Trophoblast cell (in vitro differentiated cells and primary cell): ENCODE measurements at places on chromosomes 16 and 17.

- DNase-seq = no peak
- H3K27ac ChIP-seq = no peak overlapping the region
- H3K4me3 ChIP-seq = no peak overlapping the region
- H3K4me1 ChIP-seq = no peaks in the 10 kb centered on the region
These were observed 232.3 kb upstream of the PMFBP1 start for GRCh38 chr16:72404299-72404698.

DNA sequence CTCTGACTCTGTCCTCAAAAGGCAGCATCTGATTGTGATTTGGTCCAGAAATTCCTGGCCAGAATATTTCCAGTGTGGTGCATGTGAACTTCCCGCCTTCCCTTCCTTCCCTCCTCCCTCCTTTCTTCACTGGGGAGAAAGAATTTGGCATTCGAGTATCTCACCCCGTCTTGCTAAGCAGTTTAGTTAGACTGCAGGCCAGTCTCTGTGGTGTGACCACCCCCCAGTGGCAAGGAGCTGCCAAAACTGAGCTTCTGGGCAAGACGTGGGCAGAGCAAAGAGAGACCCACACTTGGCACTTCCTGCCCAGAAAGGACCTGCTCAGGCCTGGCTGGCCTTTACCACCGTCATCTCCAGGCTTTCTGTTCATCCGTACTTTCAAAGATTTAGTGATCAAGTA, 36.4 kb downstream of the SNX20 start:
- no peaks in the 10 kb centered on the region for H3K4me1 ChIP-seq
- no peak overlapping the region for H3K27ac ChIP-seq
- H3K4me3 ChIP-seq = no peak overlapping the region
- peak; percentile 27 for DNase-seq
- no peaks in the 10 kb centered on the region for H3K27me3 ChIP-seq

GRCh38 chr17:48506246-48506645, 24.6 kb downstream of the HOXB1 start:
- no peak for DNase-seq
- peaks cover 22% of the 10 kb centered on the region for H3K4me1 ChIP-seq
- no peak overlapping the region for H3K4me3 ChIP-seq
- no peaks in the 10 kb centered on the region for H3K36me3 ChIP-seq
- H3K27ac ChIP-seq = peak overlapping the region; percentile 89
- H3K27me3 ChIP-seq = no peaks in the 10 kb centered on the region

GRCh38 chr17:75872434-75873351, 5.7 kb downstream of the TRIM47 start:
- H3K36me3 ChIP-seq = no peaks in the 10 kb centered on the region
- H3K27ac ChIP-seq = no peak overlapping the region
- peaks cover 18% of the 10 kb centered on the region for H3K4me1 ChIP-seq
- H3K4me3 ChIP-seq = no peak overlapping the region

DNA sequence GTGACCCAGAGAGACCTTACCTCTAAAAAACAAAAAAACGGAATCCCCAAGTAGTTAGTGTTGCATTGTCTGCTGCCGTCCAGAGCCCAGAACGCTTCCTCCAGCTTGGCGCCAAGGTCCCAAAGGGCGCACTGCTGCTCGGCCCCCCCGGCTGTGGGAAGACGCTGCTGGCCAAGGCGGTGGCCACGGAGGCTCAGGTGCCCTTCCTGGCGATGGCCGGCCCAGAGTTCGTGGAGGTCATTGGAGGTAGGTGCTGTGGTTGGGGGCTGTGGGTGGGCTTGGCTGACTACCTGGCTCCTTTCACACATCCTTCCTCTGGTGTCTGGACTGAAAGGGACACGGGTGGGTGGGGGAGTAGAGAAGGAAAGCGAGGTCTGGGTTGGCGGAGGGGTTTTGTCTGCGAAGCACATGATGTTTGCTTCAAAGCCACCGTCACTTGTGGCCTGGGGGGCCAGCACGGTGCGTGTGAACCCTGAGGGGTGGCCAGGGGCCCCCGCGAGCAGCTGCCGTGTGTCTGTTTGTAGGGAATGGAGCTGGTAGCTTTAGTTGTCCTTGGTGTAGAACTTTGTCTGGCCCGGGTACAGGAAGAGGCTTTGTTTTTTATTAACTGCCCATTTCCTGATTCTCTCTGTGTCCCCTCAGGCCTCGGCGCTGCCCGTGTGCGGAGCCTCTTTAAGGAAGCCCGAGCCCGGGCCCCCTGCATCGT, 23.8 kb downstream of the SPG7 start:
- no peak for DNase-seq
- H3K4me1 ChIP-seq = no peaks in the 10 kb centered on the region
- H3K4me3 ChIP-seq = no peak overlapping the region
- peaks cover 70% of the 10 kb centered on the region for H3K36me3 ChIP-seq
- no peak overlapping the region for H3K27ac ChIP-seq
- no peaks in the 10 kb centered on the region for H3K27me3 ChIP-seq
